Ascending aorta (tissue), 2 donors: ENCODE measurements at places on chromosomes 3 and 15.

- no peak overlapping the region for H3K4me3 ChIP-seq
- no peaks in the 10 kb centered on the region for H3K36me3 ChIP-seq
- H3K4me1 ChIP-seq = no peaks in the 10 kb centered on the region
- no peaks in the 10 kb centered on the region for H3K27me3 ChIP-seq
Measured at GRCh38 chr15:52082197-52083036, 30.2 kb downstream of the BCL2L10 start.

GRCh38 chr3:53023072-53023823 is 22.6 kb downstream of the SFMBT1 start:
- no peak for DNase-seq
- no peak overlapping the region for H3K27ac ChIP-seq
- no peaks in the 10 kb centered on the region for H3K27me3 ChIP-seq
- no peak overlapping the region for H3K4me3 ChIP-seq

- no peaks in the 10 kb centered on the region for H3K27me3 ChIP-seq
- peaks cover 15% of the 10 kb centered on the region for H3K4me1 ChIP-seq
- no peak overlapping the region for H3K4me3 ChIP-seq
- H3K27ac ChIP-seq = peak overlapping the region; percentile 62
Measured at GRCh38 chr3:120177707-120178306, 83.6 kb upstream of the GSK3B start.

GRCh38 chr15:31024330-31024729 is 32.9 kb upstream of the MTMR10 start:
- DNase-seq = no peak
- H3K4me1 ChIP-seq = no peaks in the 10 kb centered on the region
- no peak overlapping the region for H3K27ac ChIP-seq
- H3K27me3 ChIP-seq = no peaks in the 10 kb centered on the region
- H3K4me3 ChIP-seq = no peak overlapping the region

DNA sequence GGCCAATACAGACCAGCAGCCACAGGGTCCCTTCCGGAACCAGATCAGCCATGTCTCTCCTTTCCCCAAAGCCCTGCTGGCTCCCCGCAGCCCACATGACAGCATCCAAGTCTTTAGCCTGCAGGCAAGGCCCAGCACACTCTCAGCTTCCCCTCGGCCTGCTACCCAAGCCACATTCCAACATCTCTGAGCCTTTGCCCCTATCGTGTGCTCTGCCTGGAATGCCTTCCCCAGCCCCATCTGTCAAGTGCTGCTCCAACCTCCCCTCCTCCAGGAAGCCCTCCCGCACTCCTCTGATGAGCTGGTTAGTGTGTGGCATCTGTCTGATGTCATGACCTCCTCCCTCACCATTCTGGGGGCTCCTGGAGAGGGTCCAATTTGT is 8.5 kb downstream of the PLXND1 start:
- H3K27me3 ChIP-seq = no peaks in the 10 kb centered on the region
- peaks cover 83% of the 10 kb centered on the region for H3K4me1 ChIP-seq
- H3K4me3 ChIP-seq = no peak overlapping the region
- peak overlapping the region; percentile 89 for H3K27ac ChIP-seq
- no peak for DNase-seq

DNA sequence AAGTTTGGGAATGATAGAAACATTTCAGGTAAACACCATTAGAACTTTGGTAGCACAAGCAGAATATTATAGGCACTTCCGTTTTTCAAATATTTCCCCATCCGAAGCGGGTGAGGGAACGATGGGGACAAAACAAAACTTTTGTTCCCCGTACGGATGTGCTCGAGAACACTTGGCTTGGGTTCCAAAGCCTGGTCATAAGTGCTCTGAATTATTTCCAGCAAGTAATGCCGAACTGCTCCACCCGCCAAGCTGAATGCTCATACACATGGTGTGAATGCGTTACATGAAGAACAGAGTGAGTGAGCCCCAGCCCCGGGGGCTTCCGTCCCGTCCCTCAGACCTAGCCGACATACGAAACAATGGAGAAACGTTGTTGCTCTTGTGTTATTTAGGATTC is 438.2 kb upstream of the ARRDC4 start:
- H3K4me3 ChIP-seq = no peak overlapping the region
- H3K27ac ChIP-seq = no peak overlapping the region
- DNase-seq = no peak
- H3K27me3 ChIP-seq = no peaks in the 10 kb centered on the region
- no peaks in the 10 kb centered on the region for H3K4me1 ChIP-seq
- no peaks in the 10 kb centered on the region for H3K36me3 ChIP-seq

- H3K4me1 ChIP-seq = no peaks in the 10 kb centered on the region
- no peak for DNase-seq
- H3K27ac ChIP-seq = no peak overlapping the region
- no peaks in the 10 kb centered on the region for H3K36me3 ChIP-seq
- no peak overlapping the region for H3K4me3 ChIP-seq
- H3K27me3 ChIP-seq = no peaks in the 10 kb centered on the region
Measured at GRCh38 chr3:129016720-129017483, 15.8 kb downstream of the EFCC1 start.

- no peaks in the 10 kb centered on the region for H3K36me3 ChIP-seq
- no peak overlapping the region for H3K4me3 ChIP-seq
- H3K4me1 ChIP-seq = no peaks in the 10 kb centered on the region
- DNase-seq = no peak
Measured at GRCh38 chr3:148329481-148330235, 368.0 kb upstream of the AGTR1 start.

GRCh38 chr3:197746801-197747237 is 2.9 kb upstream of the FYTTD1 start:
- H3K4me1 ChIP-seq = peaks cover 13% of the 10 kb centered on the region
- peak overlapping the region; percentile 16 for H3K27ac ChIP-seq
- H3K4me3 ChIP-seq = no peak overlapping the region

DNA sequence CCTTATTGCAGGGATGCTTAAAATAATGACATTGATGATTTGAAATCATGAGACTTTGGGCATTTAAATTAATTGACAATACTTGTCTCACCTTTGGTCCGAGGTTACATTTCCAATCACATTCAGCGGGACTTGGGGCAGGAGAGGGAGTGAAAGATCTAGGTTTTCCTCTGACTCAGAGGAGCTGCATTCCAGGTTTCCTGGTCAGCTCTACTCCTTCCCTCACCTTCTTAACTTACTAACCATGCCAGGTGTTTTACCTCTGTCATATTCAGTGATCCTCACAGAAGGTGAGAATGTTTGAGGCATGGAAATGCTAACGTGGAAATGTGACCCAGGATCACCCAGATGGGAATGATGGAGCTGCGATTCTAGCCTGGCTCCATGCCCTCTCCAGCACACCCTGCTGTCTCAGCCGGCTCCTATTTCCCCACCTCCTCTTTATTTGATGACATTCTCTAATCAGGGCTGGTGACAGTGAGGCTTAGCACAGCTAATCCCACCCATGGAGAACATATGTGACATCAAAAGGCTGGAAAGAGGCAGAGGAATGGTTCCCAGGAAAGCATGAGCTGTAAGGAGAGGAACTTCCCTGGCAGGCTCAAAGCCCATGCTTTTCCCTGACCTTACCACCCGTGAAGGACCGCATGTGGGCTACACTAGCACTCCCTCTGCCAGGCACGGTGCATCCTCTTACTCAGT is 38.7 kb downstream of the THSD4 start:
- no peak for DNase-seq
- H3K4me1 ChIP-seq = peaks cover 11% of the 10 kb centered on the region
- no peaks in the 10 kb centered on the region for H3K27me3 ChIP-seq
- no peak overlapping the region for H3K27ac ChIP-seq

DNA sequence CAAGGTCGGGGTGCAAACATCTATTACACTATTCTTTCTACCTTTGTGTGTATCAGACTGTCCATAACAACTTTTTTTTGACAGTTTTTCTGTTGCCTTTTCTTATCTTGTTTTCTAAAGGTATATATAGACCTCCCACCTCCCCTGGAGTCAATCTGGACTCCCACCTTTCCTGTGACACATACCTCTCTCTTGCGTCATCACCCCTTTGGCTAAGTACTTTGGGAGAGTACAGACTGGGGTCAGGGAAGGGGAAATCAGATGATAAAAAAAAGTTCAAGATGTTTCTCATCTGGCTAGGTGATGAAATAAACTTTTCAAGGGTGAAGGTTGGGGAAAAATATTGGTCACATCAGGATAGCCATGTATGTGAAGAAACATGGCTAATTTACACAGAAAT is 17.2 kb downstream of the TSPAN3 start:
- DNase-seq = no peak

DNA sequence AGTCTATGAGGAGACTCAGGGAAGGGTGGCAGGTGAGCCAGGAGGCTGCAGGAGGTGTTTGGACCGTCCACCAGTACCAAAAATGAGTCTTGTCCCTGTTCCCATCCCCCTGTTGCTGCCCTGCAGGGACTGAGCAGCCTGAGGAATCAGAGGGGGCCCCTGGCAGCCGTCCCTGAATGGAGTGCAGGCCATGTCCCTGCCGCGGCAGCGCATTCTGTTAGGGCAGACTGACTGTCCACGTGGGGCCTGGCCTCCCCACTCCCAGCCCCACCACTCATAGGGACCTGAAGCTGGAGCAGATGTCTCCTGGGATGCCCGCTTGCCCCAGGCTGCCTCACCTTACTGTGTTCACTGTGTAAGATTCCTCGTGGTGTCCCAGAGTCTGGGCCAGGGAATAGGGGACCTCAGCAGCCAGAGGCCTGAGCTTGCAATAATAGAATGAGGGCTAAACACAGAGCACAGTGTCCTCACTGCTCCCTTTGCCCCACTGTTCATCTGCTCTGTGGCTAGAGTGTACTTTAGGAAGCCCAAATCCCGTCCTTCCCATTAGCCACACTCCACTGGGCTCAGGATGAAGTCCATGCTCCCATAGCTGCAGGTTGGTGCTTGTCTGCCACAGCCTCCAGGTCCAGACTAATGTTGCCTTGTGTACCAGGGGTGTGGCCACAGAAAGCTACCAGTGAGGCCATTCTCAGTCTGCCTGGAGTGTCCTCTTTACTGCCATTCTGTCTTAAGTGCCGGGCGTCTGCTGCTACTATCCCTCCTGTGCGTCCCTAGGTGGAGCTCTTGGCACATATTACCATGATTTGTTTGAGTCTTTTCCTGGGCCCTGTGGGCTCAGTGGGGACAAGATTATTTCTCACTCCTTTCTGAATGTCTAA is 63.2 kb downstream of the HCN4 start:
- H3K36me3 ChIP-seq = peaks cover 48% of the 10 kb centered on the region
- no peaks in the 10 kb centered on the region for H3K4me1 ChIP-seq
- H3K27ac ChIP-seq = no peak overlapping the region
- no peak for DNase-seq
- H3K4me3 ChIP-seq = no peak overlapping the region
- H3K27me3 ChIP-seq = no peaks in the 10 kb centered on the region

DNA sequence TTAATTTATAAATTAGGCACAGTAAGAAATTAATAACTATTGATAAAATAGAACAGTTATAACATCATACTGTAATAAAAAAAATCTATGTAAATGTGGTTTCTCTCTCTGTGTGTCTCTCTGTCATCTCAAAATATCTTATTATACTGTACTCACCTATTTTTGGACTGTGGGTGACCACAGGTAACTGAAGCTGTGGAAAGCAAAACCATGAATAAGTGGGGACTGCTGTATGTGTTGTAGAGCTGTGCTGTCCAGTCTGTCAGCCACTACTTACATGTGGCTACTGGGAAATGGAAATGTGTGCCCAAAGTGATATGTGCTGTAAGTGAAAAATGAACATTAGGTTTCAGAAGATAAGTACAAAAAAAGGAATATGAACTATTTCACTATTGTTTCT is 145.5 kb downstream of the CNTN4 start:
- no peak for DNase-seq
- no peak overlapping the region for H3K4me3 ChIP-seq
- H3K27me3 ChIP-seq = no peaks in the 10 kb centered on the region
- no peaks in the 10 kb centered on the region for H3K36me3 ChIP-seq
- no peak overlapping the region for H3K27ac ChIP-seq

DNA sequence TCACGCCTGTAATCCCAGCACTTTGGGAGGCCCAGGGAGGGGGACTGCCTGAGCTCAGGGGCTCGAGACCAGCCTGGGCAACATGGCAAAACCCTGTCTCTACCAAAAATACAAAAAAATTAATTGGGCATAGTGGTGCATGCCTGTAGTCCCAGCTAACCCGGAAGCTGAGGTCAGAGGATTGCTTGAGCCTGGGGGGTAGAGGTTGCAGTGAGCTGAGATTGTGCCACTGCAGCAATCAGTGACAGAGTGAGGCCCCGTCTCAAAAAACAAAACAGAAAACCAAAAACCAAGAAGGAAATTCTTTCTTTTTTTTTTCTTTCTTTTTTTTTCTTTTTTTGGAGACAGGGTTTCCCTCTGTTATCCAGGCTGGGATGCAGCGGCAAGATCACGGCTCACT is 3.5 kb downstream of the SPATA12 start:
- H3K27me3 ChIP-seq = no peaks in the 10 kb centered on the region
- no peak for DNase-seq
- H3K27ac ChIP-seq = no peak overlapping the region
- no peaks in the 10 kb centered on the region for H3K4me1 ChIP-seq
- H3K36me3 ChIP-seq = no peaks in the 10 kb centered on the region
- no peak overlapping the region for H3K4me3 ChIP-seq
